CD4-positive, alpha-beta T cell (primary cell): ENCODE measurements at places on chromosomes 1 and 21.

DNA sequence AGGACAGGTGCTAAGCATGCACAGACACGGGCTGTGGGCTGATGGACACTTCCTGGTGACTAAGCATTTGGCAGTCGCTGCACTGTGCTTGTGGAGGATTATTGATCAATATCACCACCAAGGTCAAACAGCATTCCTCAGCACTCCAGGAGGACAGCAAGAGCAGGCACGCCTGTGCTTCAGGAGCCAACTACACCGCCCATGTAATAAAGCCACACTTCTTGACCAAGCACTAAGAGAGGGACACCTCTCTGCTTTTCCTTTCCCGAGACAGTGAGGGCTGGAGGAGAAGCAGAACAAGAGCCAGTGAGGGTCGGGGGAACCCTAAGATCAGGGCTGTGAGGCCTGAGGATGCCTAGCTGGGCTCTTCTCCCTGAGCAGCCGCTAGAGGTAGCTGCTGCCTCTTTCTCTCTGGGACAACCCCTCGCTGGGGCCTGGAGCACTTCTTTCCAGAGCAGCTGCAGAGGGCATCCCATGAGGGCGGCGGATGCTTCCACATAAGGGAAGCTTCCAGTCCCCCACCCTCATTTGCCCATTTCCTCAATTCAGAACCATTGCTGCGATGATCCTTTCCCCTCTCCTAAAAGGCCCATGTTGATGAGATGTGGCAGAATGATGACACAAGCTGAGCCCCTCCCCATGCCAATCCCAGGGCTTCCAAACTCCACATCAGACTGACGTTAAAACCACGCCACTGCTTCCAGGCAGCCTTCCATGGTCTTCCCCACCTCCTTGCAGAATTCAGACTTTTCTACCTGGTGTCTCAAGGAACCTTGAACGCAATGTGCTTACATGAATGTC lies 19.1 kb downstream of the RAB7B start:
- DNase-seq, result no peak

GRCh38 chr1:63945943-63946342 lies 172.1 kb downstream of the ROR1 start:
- DNase-seq, result no peak

- no peak for DNase-seq
These were observed 46.9 kb upstream of the GNG12 start for GRCh38 chr1:67880056-67880601.

DNA sequence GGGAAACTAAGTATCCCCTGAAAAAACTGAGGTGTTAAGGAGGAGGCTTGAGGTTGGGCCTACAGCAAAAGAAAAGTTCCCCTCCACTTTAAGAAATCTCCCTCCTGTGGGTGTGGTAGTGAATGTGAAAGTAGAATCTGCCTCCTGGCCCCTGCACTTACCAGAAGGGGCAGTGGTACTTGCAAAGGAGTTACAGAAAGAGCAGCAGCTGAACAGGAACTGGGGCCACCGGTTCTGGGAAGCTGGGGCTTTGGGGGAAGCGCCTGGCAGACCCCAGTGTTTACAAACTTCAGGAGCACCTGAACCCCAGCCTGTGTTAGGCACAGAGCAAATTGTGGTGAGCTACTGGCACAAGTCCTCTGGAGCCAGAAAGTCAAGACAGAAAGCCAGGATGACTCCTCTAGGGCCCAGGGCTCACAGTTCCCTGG lies 250.2 kb upstream of the FGGY start:
- peak; percentile 65 for DNase-seq

- DNase-seq, result no peak
These were observed 194.6 kb downstream of the TNR start for GRCh38 chr1:175548774-175549173.

- DNase-seq, result peak; percentile 34
These were observed at the start of gene MYOM3 for GRCh38 chr1:24111996-24112779. TSS of gene MYOM3 (minus strand) at chr1:24112135. CDS start at chr1:24108636, 3,499 bp downstream.

DNA sequence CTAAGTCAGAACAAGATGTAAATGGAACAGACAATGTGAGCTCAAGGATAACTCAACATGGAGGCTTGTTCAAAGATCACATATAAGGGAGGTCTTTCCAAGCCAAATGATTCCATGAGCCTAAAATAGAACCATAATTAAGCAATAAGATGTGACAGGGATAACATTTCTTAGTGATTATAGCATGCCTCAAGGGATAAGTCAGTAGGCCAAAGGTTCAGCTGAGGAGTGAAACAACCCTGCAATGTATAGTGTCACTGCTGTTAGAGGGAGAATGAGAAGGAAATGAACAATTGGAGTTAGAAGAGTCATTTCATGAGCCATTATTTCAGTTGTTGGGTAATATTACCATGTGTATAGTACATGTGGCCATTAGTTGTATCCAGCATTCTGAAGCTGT lies 25.0 kb downstream of the GORAB start:
- DNase-seq, result no peak

DNA sequence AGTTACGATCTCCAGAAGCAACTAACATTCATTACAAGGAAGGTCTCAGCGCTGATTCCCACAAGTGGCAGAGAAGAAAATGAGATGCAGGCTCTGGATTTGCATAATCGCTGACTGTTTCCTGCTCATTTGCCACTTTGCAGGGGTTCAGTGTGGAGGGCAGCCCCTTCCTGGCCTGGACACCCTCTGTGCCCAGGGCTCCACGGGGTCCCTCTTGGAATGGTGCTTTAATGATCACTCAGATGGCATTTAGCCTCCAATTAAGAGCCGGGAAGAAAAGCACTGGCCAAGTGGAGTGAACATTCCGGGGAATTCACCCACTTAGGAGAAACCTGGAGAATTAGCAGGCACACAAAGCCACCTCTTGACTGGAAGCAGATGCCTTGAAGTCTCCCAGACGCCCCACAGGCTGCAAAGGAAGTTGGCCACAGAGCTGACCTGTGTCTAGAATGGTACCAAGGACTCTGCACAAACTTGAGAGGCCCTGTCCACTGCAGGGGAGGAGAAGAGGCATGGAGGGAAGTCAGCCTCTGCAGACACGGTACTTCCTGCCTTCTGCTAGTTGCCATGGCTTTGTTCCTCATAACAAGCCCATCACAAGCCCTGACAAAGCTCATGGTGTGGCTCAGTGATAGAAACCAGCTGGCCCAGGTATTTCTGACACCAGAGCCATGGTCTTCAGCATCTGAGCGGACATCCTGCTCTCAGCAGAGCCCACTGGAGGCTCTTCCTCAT lies 157.2 kb downstream of the KAZN start:
- DNase-seq, result no peak

- peak; percentile 16 for DNase-seq
These were observed 42.9 kb upstream of the CD53 start for GRCh38 chr1:110829955-110830553.

DNA sequence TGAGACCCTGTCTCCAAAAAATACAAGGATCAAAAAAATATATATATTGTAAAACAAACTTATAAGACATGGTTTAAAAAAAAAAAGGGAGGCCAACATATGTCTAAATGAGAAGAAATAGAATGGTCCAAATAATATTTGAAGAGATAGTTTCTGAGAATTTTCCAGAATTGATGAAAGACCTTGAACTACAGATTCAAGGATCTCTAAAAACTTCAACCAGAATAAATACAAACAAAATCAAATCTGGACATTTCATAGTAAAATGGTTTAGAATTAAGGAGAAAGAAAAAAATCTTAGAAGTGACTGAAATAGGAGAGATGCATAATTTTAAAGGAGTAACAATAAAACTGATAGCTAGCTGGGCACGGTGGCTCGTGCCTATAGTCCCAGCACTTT lies 45.5 kb upstream of the RCOR3 start:
- no peak for DNase-seq

- DNase-seq, result no peak
These were observed 28.7 kb downstream of the C1orf87 start for GRCh38 chr1:60044881-60045280.

DNA sequence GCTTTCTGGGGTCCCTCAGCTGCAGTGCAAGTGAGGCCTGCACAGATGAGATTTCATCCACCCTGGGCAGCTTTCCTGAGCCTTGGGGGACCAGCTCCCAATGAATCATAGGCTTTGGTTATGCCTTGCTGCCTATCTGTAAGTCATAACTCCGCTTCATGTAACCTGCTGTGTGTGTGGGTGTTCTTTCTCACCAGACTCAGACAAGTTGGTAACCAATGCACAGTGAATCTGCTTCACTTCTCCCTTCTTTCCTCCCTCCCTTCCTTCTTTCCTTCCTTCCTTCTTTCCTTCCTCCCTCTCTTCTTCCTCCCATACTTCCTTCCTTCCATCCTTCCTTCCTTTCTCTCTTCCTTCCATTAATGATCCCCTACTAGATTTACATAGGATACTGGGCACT lies 34.4 kb upstream of the PSMB2 start:
- DNase-seq, result no peak

DNA sequence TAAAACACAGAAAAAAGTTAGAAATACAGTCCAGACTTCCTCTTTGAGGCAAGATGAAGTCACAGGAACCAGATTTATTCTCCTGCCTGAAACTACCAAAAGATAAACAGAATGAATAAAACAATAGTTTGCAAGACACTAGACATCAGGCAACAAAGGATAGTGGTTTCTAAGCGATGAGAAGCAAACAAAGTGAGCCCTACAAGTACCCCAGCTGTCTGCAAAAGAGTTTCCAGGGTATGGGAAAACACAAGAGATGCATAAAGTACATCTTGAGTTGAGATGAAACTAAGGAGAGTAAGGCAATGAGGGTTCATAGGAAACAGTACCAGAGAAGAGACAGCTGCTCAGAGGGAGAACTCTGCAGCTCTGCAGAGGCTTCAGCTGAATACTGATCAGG lies 83.3 kb upstream of the COL24A1 start:
- DNase-seq, result no peak

DNA sequence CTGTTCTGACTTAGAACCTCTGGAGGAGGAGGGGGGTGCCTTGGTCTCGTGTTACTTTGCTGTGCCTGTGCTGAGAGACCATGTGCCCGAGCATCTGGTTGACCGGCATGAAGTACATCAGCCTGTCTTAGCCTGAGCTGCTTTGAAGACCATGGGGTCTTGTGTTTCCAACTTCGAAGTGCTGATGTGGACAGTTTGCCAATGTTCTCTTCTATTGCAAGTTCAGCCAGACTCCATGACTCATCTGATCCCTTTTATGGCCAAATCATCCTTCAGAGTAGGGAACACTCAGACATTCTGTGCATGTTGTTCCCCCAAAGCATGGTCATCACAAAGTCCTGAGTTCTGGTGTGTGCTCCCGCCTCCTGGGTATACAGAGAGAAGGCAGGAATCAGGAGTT lies 6.0 kb upstream of the PLA2G2C start:
- DNase-seq, result no peak

- DNase-seq, result no peak
These were observed 180.4 kb downstream of the FOXD2 start for GRCh38 chr1:47618222-47618720.

DNA sequence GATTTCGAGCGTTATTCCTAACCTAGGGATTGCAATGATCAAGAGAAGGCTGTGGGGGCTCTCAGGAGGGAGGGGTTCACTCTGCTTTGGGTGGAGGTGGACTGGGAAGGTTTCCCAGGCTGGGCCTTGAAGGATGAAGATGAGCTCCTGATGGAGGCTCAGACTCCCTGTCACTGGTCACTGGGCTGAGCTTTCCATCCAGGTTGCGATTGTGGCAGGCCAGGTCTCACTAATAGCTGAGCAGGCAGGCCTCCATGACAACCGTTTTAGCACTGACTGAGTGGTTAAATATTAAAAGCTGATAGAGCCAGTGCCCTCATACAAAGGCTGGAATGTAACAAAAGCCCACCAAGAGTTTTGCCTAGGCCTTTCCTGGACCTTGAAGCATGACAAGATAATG lies 36.2 kb upstream of the EFCAB14 start:
- no peak for DNase-seq

DNA sequence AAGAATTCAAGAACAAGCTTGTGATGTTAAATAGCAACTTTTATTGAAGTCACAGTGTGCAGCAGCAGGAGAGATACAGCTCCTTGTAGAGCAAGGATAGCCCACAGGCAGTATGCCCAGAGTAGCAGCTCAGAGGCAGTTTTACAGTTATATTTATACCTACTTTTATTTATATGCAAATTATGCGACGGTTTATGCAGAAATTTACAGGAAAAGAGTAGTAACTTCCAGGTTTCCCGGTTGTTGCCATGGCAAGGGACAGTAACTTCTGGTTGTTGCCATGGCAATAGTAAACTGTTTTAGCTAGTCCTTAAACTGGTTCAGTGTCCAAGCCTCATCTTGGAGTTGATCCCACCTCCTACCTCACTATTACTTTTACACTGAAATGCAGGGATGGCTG lies 344.6 kb upstream of the LYPLAL1 start:
- no peak for DNase-seq

GRCh38 chr1:181651276-181651675 lies 168.0 kb downstream of the CACNA1E start:
- no peak for DNase-seq

DNA sequence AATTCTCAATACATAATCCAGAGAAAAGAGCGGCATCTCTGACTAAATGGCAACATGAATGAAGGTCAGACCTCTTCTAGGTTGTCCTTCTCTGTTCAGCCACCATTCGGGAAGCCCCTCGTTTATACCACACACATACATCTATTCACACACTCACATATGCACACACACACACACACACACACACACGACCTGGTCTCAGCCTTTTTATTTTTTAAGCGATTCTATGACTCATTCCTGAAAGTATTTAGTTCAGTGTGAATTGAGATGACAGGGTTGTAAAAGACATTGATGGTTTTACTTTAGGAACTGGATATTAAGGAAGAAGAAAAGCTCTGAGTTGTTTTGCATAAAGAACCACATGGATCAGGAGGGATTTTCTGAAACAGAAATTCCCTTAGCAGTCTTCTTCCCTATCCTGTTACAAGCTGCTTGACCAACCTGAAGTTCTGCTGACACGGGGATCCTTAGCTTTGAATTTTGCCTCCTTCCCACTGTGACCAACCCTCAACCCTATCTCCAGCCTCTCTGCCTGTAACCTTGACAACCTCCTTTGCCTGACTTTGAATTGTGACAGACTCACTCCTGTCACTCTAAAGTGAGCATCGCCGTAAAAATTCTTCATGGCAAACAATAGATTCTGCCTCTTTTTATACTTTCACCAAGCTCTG lies 383.1 kb upstream of the ESRRG start:
- DNase-seq, result no peak

DNA sequence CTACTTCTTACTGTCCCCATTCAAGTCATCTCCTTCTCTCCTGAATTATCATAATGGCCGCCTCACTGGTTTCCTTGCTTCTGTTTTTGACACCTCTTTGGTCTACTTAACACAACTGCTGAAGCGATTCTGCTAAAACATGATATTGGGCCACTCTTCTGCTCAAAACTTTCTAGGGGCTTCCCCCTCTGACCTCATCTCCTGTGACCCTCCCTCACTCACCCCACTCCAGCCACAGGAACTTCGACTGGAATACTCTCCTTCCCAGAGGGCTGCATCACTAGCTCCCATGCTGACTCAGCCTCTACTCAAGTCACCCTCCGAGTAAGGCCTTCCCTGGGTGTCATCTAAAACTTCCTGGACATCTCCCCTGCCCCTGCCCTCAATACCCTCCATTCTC lies 35.7 kb downstream of the NRIP1 start:
- DNase-seq, result no peak

- DNase-seq, result no peak
These were observed 7.7 kb downstream of the NOC2L start for GRCh38 chr1:951364-951763.

GRCh38 chr1:16612332-16613172 lies 812 bp downstream of the NBPF1 start:
- no peak for DNase-seq
